Smooth muscle cell of the brain vasculature (primary cell): ENCODE measurements at places on chromosomes 7 and 10.

DNA sequence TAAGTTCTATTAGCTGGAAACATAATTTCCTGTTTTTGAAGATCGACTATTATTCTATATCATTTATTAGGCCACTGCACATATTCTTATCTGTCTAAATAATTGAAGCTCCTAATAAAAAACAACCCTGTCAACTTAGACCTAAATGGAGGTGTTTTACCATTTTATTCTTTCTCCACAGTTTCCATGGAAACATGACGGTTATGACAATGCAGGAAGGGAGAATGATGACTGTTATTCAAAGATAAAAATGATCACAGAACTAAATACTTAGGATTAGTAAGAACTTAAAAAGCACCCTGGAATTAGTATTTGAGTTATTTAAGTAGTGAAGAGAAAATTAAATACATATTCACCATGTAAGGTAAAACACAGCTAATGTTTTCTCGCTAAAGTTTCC lies 119.9 kb upstream of the DKK1 start:
- no peak for DNase-seq

GRCh38 chr10:95236068-95236903 lies 42.2 kb downstream of the ACSM6 start:
- no peak for DNase-seq

DNA sequence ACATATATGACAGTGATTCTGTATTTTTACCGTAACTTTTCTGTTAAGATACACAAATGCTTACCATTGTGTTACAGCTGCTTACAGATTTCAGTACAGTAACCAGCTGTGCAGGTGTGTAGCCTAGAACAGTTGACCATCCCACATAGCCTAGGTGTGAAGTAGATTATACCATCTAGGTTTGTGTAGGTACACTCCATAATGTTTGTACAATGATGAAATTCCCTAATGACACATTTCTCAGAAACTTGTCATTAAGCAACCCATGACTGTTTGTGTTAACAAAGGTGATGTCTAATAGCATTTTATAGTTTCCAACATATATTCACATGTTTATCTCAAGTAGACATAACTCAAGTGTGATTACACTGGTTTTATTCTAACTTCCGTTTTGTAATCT lies 218.5 kb downstream of the PLXDC2 start:
- DNase-seq, result no peak

DNA sequence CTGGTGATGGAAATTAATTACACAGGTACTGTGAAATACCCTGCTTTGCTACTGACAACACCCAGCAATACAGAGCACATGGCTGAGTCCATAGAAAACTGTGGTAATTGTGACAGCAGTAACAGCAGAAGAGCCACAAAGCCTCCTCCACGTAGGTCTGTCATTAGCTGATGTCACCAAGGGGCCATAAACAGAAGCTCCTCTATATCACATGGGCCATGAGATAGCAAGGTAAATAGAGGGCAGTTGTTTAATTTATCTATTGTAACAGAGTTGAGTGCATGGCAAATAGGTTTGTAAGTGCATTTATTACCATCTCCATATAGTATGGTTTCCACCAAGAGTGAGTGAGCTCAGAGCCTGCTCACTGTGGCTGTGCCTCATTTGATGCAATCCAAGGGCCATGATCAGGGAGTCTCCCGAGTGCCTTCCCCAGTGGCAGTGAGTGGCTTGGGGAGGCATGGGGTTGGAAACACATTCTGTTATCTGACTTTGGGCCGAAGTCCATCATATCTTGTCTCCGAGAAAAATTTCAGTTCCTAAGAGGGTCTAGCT lies 281.2 kb downstream of the SKAP2 start:
- no peak for DNase-seq

DNA sequence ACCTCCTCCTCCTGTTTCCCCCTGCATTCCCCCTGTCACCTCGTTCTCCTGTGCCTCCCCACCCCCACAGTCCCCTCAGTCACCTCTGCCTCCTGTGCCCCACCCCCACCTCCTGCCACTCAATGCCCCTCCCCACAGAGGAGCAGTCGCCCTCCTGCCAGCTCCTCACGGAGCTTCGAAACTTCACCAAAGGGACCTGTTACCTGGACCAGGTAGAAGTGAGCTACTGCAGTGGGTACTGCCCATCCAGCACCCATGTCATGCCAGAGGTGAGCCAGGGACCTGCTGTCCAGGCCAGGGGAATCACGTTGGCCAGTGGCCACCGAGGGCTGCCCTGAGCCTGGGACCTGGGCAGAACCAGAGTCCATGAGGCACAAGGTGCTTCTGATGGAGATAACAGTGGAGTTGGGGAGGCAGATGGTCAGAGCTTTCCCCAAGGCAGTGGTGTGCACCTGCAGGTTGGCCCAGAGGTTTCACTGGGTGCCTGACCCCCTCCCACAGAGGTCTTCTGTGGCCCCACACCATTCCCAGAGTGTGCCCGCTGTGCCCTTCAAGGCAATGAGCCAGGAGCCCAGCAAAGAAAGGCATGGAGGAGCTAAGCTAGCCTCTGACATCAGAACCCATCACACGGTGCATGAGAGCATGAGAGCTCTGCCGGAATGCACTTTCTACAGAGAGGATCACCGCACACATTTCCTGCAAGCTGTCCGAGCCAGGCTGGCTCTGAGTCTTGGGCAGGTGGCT lies 7.0 kb upstream of the ZNF862 start:
- DNase-seq, result no peak

DNA sequence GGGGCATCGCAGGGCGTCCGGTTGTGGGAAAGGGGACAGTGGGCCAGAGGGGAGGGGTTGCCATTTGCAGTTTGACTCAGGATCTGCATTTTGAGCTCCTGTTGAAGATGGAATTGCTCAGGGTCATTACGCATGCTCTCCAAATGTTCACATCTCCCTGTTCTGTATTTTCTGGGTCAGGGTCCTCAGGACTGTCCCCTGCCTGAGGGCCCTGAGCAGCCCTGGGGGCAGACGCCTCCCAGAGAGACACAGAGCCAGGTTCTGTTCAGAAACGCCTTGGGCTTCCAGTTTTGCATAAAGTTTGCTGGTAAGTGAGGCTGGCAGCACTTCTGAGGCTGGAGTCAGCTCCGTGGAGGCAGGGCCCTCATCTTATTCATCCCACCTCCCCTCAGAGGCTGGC lies 34.1 kb upstream of the NUB1 start:
- DNase-seq, result no peak

- DNase-seq, result no peak
Observed at GRCh38 chr7:114928060-114928459, 6.2 kb downstream of the MDFIC start.

GRCh38 chr10:88427024-88427423 lies 156.1 kb downstream of the RNLS start:
- DNase-seq, result no peak
